ENCODE measurements at places on chromosomes 6 and 20. TPM values are rescaled to one million over a fixed set of nuclear protein-coding genes. Genes with fewer than 3 reads are reported as not detected.

Gene SEMG2
- total RNA-seq: not detected

Gene PNPLA1
- total RNA-seq: not detected

GRCh38 chr6:87291883-87292282, 30.5 kb upstream of the SMIM8 start:
- no peak for DNase-seq

DNA sequence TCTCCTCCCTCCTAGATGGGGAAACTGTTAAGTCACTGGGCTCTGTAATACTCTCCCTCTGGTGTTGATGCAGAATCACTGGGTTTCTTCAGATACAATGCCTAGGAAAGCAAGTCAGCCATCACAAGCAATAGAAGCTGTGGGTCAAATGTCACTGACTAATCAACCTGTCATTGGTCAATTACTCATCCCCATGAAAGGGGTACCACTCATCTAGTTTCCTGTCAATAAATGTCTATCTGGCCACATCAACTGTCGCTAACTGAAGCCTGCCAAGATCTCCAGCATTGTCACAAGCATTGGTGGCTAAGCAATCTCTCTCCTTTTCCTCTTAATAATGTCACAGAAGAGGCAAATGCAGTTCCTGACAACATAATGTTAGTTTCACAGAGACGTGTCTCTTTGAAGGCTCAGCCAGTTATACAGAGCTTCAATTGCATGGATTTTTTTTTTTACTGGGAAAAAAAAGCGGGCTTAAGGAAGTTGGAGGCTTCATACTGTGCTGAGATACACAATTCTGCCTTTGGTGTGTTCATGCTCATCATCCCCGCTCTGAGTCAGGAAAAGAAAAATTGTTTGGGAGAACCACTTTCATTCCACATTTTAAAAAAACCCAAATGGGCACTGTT, 355.9 kb downstream of the BTBD9 start:
- DNase-seq: no peak

Gene BYSL
- total RNA-seq: 21.1 TPM

Gene ROS1
- not detected for total RNA-seq
